IMR-90 (cell line): ENCODE measurements at places on chromosomes 1 and 21.
A peak's percentile ranks its signal among the peaks of the same experiment; 100 is the strongest.

GRCh38 chr1:3695326-3696217 is 43.3 kb downstream of the TP73 start:
- DNase-seq: peak; percentile 4

DNA sequence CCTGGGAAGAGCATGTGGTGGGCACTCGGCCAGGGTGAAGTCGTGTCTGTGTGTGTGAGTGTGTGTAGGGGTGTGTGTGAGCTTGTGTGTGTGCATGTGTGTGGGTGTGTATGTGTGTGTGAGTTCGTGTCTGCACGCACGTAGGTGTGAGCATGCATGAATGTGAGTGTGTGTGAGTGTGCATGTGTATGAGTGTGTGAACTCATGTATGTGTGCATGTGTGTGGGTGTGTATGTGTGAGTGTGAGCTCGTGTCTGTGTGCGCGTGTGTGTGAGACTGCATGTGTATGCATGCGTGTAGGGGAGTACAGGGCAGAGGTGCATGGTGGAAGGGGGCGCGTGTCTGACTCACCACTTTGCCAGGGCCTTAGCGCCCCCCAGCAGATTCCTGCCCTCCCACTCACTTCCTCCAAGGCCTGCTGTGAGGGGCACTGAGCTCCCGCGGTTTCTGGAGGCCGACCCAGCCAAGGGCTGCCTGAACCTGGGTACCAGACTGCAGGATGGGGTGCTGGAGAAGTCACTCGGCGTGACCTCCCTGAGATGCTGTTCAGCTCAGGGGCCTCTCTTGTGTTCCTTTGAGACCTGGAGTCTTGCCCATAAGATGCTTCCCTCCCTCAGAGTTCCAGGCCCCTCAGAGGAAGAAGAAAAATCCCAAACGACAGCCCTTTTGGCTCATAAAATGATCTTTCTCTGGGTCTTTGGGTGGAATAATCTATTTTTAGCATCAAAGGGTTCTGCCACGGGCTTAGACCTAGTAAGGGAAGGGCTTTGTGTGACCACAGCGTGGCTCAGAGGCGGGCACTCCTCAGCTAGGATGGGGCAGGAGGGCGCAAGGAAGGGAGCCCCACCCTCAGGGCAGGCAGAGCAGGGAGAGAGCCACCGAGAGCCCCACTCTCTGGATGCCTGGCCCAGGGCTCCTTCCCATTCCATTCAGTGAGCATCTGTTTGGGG is 41.1 kb upstream of the RUNX3 start:
- DNase-seq: peak; percentile 26

GRCh38 chr21:42733037-42733627 is 79.7 kb downstream of the PDE9A start:
- no peak for DNase-seq

GRCh38 chr1:178051071-178051470 is 42.8 kb upstream of the RASAL2 start:
- DNase-seq: no peak

DNA sequence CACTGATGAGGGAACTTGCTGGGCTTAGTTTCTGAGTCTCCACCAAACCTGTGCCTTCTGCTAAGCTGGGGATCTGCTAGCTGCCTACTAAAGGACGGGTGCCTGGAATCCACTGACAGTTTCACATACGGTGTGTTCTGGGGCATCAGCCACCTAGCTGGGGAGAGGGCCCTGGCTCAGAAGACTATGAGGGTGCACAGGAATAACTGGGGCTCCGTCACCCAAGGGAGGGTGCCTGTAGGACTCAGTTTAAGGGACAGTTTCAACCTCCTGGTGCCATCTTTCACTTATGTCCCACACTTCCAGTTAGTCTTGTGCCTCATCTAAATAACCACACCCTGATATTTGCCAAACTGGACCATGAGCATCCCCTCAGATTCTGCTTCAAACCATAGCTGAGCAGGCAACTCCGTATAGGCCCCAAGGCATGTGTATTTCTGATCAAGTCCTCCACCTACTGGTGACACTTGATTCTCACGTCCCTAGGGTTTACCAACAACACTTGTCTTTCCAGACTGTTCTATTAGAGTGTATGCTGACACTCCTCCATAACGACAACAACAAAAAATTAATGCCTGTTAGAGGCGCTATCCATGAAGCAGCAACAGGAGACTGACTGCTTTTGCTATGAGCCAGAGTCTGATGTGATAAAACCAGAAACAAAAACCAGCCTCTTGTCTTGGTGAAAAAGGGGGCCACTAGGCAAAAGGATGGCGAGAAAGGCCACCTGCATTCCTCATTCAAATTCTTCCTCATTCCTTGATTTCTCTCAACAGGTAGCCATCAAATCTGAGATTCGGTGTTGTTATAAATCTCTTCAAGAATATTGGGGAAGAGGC is 55.0 kb upstream of the PAXBP1 start:
- peak; percentile 63 for DNase-seq

DNA sequence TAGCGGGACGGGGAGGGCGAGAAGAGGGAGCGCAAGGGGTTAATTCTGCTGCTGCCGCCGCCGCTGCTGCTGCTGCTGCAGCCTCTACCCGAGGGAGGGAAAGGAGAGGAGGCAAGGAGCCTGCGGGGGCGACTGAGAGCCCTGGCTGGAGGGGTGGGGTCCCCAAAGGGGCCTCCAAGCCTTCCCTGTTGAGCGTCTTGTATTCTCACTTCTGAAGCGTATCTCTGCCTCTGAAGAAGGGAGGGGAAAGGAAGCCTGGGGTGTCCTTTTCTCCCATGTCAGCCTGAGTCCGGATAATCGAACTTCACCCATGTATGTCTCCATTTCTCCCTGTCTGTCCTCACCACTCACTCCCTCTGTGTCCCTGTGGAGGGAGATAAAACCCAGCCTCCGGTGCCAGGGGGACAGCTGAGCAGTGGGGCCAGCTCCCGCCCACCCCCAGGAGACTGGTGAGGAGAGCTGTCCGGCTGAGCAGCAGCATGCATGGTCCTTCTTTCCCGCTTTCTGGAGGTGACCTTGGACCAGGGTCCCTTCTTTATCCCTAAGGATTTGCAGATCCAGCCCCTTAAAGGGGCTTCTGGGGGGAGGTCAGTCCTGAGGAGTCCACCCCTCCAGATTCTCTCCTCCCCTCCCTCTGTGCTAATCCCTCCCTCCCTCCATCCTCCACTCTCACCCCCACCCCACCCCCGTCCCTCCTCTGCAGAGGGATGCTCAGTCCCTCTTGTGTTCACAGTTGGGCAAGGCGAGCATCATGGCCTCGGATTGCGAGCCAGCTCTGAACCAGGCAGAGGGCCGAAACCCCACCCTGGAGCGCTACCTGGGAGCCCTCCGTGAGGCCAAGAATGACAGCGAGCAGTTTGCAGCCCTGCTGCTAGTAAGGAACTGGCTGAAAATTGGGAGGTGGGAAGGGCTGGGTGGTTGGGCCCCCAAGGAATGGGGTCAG is 1.0 kb downstream of the NCDN start:
- DNase-seq: no peak

GRCh38 chr1:72845381-72845780 is 563.0 kb upstream of the NEGR1 start:
- DNase-seq: no peak

DNA sequence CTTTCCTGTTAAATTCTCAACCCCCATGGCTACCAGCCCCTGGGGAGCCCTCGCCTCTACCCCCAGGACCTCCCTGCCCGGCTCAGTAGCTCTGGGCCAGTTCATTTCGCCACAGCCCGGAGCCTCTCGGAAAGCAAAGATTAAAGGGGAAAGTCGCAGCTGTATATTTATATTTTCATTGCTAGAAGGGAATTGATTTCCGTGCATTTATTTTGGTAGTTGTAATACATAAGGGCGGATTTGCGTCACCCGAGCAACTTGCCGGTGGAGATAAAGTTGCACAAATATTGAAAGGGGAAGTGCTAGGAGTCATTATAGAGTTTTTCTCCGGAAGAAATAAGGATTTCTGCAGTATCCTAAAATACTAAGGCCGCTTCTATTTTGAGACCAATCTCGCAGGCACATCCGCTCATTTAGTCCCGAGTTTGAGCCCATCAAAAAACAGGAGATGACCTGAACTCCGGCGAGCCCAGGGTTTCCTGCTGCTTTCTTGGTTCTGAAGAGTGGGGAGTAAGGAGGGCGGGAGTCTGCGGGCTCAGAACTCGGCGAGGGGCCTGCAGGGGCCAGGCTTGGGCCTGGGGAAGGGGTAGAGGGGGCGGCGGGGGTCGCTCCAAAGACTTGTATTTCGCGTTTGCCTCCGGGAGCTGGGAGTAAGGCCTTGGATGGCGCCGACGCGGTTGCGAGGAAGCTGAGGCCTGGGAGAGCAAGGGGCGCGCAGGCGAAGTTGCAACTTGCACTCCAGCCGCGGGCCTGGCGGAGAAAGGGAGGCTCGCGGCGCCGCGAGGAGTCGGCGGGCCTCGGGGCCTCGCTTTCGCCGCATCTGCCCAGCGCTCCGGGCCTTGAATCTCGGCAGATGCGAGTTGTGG is 2.5 kb upstream of the HLX start:
- DNase-seq: no peak
